ENCODE measurements at places on chromosomes 12 and 14. TPM values are rescaled to one million over a fixed set of nuclear protein-coding genes. Genes with fewer than 3 reads are reported as not detected.

The GYS2 gene
- total RNA-seq = not detected

The NRIP2 gene
- 0.18 TPM for total RNA-seq

The SLC25A29 gene
- total RNA-seq = 147 TPM

The AMN gene
- total RNA-seq = 1.6 TPM

The XRCC3 gene
- total RNA-seq = 24.7 TPM

The FLVCR2 gene
- 3.1 TPM for total RNA-seq

DNA sequence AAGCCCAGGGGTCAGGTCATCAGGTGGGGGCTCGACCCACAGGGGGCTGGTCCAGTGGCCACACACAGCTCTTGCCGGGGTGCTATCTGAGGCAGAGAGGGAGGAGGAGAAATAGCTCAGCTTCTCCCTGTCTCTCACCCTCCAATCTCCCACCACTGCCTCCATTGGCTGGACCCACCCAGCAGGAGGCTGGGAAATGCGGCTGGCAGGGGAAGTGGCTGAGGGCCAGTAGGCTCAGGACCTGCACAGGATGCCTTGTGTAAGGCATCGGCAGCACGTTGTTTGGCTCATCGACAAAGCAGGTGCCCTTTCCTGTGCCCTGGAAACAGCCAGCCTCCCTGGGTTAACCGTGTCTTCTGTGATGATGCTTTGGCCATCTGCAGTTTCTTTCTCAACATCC, 58.8 kb upstream of the SLC24A4 start:
- no peak overlapping the region for H3K4me3 ChIP-seq
- H3K27ac ChIP-seq = no peak overlapping the region
- no peaks in the 10 kb centered on the region for H3K27me3 ChIP-seq
- no peaks in the 10 kb centered on the region for H3K4me1 ChIP-seq

GRCh38 chr12:89225401-89225800, 126.9 kb downstream of the DUSP6 start:
- DNase-seq = no peak
- no peaks in the 10 kb centered on the region for H3K27me3 ChIP-seq
- no peaks in the 10 kb centered on the region for H3K4me1 ChIP-seq
- H3K27ac ChIP-seq = peak overlapping the region; percentile 2
- no peak overlapping the region for H3K4me3 ChIP-seq

GRCh38 chr12:71124835-71125460, 32.9 kb downstream of the TSPAN8 start:
- H3K27ac ChIP-seq = no peak overlapping the region
- H3K36me3 ChIP-seq = no peaks in the 10 kb centered on the region
- no peak for DNase-seq
- no peaks in the 10 kb centered on the region for H3K4me1 ChIP-seq

GRCh38 chr12:56188131-56188777, 1.0 kb downstream of the SMARCC2 start:
- peak overlapping the region; percentile 96 for H3K27ac ChIP-seq
- peak overlapping the region; percentile 85 for H3K4me3 ChIP-seq
- H3K36me3 ChIP-seq = peaks cover 14% of the 10 kb centered on the region
- H3K27me3 ChIP-seq = no peaks in the 10 kb centered on the region
- DNase-seq = no peak

- H3K4me1 ChIP-seq = peaks cover 5% of the 10 kb centered on the region
- H3K36me3 ChIP-seq = no peaks in the 10 kb centered on the region
- H3K27ac ChIP-seq = no peak overlapping the region
- H3K27me3 ChIP-seq = no peaks in the 10 kb centered on the region
- no peak for DNase-seq
These were observed 29.3 kb downstream of the PRKCH start for GRCh38 chr14:61350427-61351270.

GRCh38 chr14:89258728-89259273, 158.2 kb downstream of the FOXN3 start:
- no peaks in the 10 kb centered on the region for H3K27me3 ChIP-seq
- DNase-seq = no peak
- no peak overlapping the region for H3K27ac ChIP-seq
- no peak overlapping the region for H3K4me3 ChIP-seq
- no peaks in the 10 kb centered on the region for H3K36me3 ChIP-seq

DNA sequence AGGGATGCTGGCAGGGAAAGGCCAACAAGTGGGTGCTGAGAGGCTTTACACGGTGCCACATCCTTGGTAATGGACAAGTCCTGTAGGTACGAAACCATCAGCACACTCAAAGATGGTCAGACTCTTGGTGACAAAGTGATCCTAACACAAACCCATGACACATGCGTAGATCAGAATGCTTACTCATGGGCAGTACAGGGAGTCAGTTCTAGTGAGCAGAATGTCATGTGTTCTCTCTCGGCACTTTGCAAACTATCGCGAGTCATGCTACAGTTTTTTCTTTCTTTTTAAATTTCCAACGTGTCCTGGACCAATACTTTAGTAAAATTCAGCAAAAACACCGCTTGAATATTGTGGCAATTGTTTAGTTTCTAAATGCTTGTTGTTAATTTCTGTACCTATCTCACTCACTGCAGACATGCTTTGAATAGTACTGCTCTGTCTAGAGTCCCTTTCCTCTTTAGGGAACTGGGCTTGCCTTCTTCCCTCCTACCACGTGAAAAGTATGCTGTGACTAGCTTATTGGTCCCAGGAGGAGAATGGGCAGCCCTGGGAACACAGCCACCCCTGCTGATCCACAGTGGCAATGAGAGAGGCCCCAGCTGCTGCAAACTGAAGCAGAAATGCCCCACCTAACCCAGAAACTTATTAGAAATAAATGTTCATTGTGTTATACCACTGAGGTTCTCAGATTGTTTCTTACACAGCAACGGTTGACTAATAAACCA, 62.4 kb downstream of the UBR7 start:
- no peak for DNase-seq
- H3K27me3 ChIP-seq = no peaks in the 10 kb centered on the region
- H3K27ac ChIP-seq = no peak overlapping the region

- no peak overlapping the region for H3K4me3 ChIP-seq
- H3K4me1 ChIP-seq = no peaks in the 10 kb centered on the region
- H3K27ac ChIP-seq = no peak overlapping the region
- H3K27me3 ChIP-seq = no peaks in the 10 kb centered on the region
- no peaks in the 10 kb centered on the region for H3K36me3 ChIP-seq
These were observed 134.9 kb downstream of the SLC5A8 start for GRCh38 chr12:101074940-101075680.

DNA sequence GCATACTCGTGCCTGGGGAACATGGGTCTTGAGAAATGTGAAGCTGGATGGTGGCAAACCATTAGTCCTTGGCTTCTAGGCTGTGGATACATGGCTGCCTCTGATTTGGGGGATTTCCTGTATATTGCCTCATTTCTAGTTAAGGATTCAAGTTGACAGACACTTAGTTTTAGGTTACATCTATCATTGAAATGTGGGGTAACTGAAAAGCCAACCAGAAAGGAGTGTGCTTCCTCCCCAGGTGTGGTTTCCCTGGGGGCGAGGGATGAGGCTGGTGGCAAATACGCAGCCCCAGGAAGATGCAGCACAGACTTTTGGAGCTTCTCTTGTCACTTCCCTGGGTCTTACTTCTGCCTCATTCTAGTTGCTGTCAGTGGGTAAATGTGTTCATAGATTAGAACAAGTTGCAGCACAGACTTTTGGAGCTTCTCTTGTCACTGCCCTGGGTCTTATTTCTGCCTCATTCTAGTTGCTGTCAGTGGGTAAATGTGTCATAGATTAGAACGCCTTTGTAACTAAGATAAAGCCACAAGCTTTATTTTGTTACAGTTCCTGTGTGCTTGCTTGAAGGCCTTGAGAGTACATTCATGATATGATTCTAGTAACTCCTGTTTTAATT, 85.1 kb downstream of the BORCS5 start:
- peaks cover 14% of the 10 kb centered on the region for H3K4me1 ChIP-seq
- peak overlapping the region; percentile 79 for H3K27ac ChIP-seq
- no peak for DNase-seq
- no peak overlapping the region for H3K4me3 ChIP-seq
- H3K36me3 ChIP-seq = no peaks in the 10 kb centered on the region
- no peaks in the 10 kb centered on the region for H3K27me3 ChIP-seq

GRCh38 chr14:67853715-67854114, 34.1 kb downstream of the RAD51B start:
- peaks cover 25% of the 10 kb centered on the region for H3K4me1 ChIP-seq
- H3K27me3 ChIP-seq = no peaks in the 10 kb centered on the region
- peak overlapping the region; percentile 73 for H3K27ac ChIP-seq

- H3K4me1 ChIP-seq = no peaks in the 10 kb centered on the region
- no peak overlapping the region for H3K4me3 ChIP-seq
- H3K27ac ChIP-seq = no peak overlapping the region
These were observed 20.2 kb upstream of the NXPH4 start for GRCh38 chr12:57196439-57196838.

DNA sequence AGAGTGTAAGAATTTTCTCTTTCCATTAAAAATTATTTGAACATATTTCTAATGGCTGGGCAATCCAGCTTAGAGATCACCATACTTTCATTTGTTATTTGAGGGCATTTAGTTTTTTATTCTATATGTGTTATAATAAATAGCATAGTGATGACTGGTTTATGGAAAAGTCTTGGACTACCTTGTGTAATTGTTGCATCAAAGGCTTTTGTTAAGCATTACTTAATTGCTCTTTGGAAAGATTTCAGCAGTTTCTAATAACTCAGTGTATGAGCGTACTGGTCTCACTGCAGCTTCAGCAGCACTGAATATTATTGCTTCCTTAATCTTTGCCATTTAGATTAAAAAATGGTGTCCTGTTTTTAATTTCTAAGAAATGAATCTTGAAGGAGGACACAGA, 22.8 kb downstream of the TMEM19 start:
- DNase-seq = no peak
- no peak overlapping the region for H3K4me3 ChIP-seq
- H3K27ac ChIP-seq = no peak overlapping the region
- H3K27me3 ChIP-seq = no peaks in the 10 kb centered on the region
- no peaks in the 10 kb centered on the region for H3K36me3 ChIP-seq

DNA sequence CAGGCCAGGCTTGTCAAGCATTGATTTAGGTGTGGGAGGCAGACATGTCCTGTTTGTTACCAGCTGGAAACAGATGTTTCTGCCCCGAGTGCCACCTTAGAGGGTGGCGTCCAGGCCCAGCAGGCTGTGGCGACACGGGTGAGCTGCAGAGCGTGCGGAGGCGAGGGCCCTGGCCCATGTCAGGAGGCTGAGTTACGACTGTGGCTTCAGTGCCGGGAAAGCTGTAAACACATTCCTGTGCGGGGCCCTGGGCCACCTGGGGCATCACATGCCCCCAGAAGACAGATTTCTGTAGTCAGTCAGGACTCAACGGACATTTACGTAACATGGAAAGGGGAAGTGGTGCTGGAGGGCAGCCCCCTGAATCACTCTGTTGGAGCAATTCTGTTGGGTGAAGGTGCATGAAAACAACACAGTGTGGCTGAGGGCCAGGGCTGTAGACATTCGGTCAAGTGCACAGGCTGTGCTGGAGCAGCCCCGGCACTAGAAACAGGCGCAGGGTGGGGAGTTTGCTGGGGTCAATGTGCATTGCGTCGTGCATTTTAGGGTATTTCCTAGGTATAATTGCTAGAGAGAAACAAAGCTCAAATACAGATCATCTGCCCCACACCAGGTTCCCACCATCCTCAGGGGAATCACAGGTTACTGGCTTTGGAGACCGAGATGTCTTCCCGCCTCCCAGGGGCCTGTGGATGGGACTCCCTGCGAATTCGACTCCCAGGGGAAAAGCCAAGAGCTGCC, 291.8 kb downstream of the TMEM121 start:
- H3K4me1 ChIP-seq = no peaks in the 10 kb centered on the region
- H3K36me3 ChIP-seq = no peaks in the 10 kb centered on the region
- H3K27me3 ChIP-seq = no peaks in the 10 kb centered on the region
- H3K27ac ChIP-seq = no peak overlapping the region

- peaks cover 1% of the 10 kb centered on the region for H3K4me1 ChIP-seq
- no peaks in the 10 kb centered on the region for H3K36me3 ChIP-seq
- DNase-seq = no peak
- H3K4me3 ChIP-seq = no peak overlapping the region
- H3K27ac ChIP-seq = no peak overlapping the region
These were observed 7.9 kb downstream of the MARK3 start for GRCh38 chr14:103393070-103393469.

GRCh38 chr14:70807898-70808415, 1.4 kb downstream of the MAP3K9 start:
- no peaks in the 10 kb centered on the region for H3K4me1 ChIP-seq
- peak overlapping the region; percentile 72 for H3K4me3 ChIP-seq
- peak overlapping the region; percentile 85 for H3K27ac ChIP-seq
- no peaks in the 10 kb centered on the region for H3K36me3 ChIP-seq
